Activated naive CD8-positive, alpha-beta T cell treated with anti-CD3 and anti-CD28 coated beads, Interleukin-2, amount 10 ng/mL, durations not matched to agents 7 days and 5 days (primary cell): ENCODE measurements at places on chromosomes 7 and 10.

DNA sequence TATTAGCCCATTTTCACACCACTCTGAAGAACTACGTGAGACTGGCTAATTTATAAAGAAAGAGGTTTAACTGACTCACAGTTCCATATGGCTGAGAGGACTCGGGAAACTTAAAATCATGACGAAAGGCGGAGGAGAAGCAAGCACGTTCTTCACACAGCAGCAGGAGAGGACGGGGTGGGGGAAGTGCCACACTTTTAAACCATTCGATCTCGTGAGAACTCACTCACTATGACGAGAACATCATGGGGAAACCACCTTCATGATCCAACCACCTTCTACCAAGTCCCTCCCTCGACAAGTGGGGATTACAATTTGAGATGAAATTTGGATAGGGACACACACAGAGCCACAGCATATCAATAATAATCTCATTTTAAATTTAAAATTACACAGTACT, 80.2 kb downstream of the VWDE start:
- DNase-seq: no peak

- no peak for DNase-seq
Measured at GRCh38 chr10:71357792-71358265, 38.8 kb downstream of the SLC29A3 start.

GRCh38 chr10:74061104-74061503, 63.2 kb downstream of the VCL start:
- DNase-seq: no peak

GRCh38 chr10:61001731-61002122, 57.7 kb upstream of the RHOBTB1 start:
- DNase-seq: no peak

DNA sequence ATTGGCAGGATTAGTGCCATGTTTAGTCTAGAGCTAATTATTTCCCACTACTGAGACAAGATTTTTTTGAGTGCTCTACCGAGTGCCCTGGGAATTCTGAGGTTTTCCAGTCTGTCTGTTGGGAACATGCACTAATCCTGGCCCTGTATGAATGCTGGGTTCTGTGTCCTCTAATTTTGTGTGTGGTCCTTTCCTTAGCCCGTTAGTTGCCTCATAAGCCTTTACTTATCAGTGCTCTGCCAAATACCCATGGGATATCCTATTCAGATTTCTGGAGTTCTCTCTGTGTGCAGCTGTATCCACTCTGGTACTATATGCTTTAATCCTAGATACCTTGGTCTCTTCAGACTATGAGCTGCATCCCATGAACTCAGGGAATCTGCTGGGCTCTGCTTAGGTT, 13.1 kb downstream of the CSGALNACT2 start:
- no peak for DNase-seq

DNA sequence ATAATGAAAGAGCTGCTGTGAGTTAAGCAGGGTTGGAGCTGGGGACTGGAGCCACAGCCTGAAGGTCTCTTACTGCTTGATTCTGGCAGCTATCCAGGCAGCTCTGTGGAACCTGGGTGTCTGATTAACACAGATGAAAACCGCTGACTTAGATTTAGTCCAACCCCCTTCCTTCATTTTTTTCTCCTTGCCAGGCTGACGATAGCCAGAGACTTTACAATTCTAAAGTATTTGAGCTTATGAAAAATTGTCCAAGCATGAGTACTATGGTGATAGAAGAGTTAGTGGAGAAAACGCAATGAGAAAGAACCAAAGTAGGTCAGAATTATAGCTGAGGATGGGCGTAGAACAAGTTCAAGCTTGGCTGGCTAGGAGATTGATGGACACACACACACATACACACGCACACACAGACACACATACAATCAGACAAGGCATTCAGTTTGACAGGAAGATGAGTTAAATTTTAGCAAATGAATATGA, 13.5 kb upstream of the GPR85 start:
- no peak for DNase-seq

DNA sequence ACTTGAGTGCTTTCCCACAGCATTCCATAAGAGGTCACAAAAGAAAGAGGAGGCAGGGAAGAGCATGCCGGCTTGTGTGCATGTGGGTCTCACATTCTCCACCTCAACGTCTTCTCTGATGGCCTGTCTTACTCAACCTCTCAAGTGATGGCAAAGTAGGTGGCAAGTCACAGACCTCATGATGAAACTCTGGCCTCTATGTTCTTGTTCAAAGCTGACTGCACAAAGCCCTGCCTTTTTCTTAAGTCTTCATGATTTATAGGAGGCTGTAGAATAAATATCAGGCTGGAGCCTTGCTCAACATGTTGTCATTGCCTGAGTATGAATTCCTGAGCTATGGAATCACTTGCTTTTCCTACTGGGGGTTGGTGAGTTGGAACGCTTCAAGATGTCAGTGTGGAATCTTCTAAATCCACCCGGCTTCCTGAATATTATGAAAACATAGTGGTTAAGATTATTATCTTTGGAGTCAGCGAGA, 213.6 kb upstream of the INHBA start:
- DNase-seq: no peak
